ENCODE measurements at places on chromosomes 12 and 14.

- no peak for DNase-seq
Measured at GRCh38 chr14:71692496-71692895, 239.7 kb upstream of the RGS6 start.

- no peak for DNase-seq
Measured at GRCh38 chr14:94747739-94748138, 22.2 kb downstream of the GSC start.

- no peak for DNase-seq
Measured at GRCh38 chr14:76499399-76499798, 123.5 kb downstream of the ESRRB start.

- no peak for DNase-seq
Measured at GRCh38 chr14:96798956-96799355, 1.8 kb downstream of the VRK1 start.

- DNase-seq: no peak
Measured at GRCh38 chr14:82667501-82667900, 1133.8 kb upstream of the SEL1L start.

DNA sequence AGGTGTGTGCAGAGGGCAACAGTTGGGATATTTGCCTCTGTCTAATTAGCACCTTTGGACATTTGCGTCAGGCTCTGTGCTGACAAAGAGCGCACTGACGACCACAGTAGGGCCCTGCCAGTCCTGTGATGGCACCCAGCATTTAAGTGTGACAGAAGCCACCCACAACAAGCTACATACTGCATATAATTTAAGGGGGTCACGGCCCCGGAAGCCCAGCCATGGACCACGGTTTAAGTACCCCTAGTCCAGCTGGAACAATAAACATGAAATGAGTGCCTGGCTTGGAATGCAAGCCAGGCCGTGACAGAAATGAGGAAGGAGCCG is 16.8 kb upstream of the DYNC1H1 start:
- DNase-seq: peak; percentile 59

DNA sequence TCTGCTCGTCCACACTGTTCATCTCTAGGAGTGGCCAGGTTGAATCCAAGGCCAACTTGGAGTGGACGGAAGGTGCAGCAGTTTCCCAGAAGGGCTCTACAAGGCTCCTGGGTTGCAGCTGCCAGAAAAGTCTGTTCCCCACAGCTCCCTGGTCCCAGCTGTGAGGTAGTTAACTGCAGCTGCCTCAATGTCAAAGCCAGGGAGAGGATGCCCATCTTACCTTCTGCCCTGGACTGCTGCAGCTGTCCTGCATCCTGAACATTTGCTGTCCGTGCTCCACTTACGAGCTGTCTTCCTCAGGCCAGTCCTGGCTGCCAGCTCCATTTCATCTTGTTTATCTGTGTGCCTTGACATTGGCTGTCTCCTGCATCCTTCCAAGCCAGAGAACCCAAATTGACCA is 227.3 kb downstream of the SLC41A2 start:
- DNase-seq: no peak

GRCh38 chr12:109873653-109874052 is 6.7 kb downstream of the GLTP start:
- no peak for DNase-seq

GRCh38 chr12:615620-616019 is 47.6 kb downstream of the NINJ2 start:
- DNase-seq: no peak

DNA sequence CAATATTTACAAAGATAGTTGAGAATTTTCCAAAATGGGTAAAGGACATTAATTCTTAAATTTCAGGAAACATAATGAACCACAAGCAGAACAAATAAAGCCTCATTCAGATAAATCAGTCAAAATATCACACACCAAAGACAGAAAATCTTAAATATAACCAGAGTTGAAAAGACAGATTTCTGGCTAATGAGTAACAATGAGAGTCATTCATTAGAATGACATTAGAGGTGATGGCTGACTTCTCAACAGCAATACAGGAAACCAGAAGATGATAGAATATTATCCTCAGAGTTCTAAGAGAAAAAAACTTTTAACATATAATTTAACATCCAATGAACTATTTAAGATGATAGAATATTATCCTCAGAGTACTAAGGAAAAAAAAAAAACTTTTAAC is 124.2 kb downstream of the DENND5B start:
- no peak for DNase-seq

DNA sequence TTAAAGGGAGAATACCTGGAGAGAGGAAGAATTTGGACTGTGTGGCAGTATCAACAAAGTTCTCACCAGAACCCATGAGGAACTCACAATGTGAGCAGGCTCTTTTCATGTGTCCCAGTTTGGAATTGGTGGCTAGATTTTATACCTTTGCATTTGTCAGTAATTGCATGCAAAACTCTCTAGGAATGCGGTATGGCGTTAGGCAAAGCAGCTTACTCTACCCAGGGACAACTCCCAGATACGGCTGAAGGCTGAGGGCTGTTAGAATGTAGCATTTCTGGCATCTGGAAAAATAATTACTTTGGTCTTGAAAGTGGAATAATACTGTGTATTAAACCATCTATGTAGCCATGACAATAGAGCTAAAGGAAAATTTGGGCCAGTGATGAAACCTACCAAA is 635.5 kb downstream of the SLC16A7 start:
- no peak for DNase-seq

DNA sequence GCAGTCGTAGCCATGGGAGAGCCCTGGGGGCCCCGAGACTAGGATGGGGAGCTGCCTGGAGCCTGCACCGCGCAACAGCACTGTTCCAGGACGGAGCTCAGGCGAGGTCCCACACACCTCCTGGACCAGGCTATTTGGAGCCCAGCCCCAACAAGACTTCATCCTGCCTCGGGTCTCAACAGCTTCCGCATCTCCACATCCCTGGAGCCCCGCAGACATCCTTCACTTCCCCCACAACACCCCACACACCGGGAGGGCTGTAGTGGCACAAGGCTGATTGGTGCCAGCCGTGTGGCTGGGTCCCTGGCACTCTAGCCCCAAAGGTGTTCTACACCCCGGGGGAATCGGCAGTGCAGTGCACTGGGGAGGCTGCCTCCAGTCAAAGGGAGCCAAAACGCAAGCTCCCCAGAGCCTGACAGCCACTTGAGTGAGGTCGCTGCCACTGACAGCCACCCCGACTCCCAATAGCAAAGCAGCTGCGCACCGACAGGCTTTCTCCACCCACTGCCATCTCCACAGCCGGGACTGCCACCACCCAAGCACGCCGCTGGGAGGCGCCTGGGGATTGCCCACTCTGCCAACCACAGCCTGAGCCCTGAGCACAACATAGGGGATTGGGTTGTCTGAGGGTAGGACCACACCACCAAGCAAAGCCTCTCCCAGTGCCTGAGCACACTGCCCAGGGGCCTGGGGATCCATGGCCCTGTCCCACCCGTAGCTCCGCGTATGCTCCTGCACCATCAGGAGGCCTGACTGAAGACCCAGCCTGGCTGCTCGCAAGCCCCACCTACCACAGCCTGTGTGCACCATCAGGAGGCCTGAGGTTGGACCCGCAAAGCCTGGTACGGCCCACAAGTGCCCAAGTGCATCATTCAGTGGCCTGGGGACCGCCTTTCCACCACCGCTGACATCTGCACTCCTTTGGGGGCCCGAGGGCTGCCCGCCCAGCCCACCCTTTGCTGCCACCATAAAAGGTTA is 13.2 kb upstream of the KLRF1 start:
- DNase-seq: peak; percentile 90

Data from DMS53 (cell line).